ENCODE measurements at places on chromosomes 1 and 21. TPM values are rescaled to one million over a fixed set of nuclear protein-coding genes. Genes with fewer than 3 reads are reported as not detected.

- peaks cover 21% of the 10 kb centered on the region for H3K4me1 ChIP-seq
- no peaks in the 10 kb centered on the region for H3K27me3 ChIP-seq
- no peak overlapping the region for H3K27ac ChIP-seq
- no peak for DNase-seq
These were observed 59.0 kb downstream of the IRF2BP2 start for GRCh38 chr1:234551032-234551378.

DNA sequence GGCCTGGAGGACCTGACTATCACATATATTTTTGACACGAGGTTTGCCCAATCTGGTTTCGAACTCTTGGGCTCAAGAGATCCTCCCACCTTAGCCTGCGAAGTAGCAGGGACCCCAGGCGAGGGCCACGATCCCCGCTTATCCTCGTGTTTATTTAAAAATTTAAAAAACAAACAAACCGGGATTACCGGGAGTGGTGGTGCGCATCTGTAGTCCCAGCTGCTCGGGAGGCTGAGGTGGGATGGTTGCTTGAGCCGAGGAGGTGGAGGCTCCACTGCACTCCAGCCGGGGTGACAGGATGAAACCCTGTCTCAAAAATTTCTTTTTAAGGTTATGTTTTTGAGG, 452 bp upstream of the EXOSC10 start:
- peak overlapping the region; percentile 81 for H3K27ac ChIP-seq
- no peak for DNase-seq
- H3K4me3 ChIP-seq = peak overlapping the region; percentile 77
- no peaks in the 10 kb centered on the region for H3K27me3 ChIP-seq

DNA sequence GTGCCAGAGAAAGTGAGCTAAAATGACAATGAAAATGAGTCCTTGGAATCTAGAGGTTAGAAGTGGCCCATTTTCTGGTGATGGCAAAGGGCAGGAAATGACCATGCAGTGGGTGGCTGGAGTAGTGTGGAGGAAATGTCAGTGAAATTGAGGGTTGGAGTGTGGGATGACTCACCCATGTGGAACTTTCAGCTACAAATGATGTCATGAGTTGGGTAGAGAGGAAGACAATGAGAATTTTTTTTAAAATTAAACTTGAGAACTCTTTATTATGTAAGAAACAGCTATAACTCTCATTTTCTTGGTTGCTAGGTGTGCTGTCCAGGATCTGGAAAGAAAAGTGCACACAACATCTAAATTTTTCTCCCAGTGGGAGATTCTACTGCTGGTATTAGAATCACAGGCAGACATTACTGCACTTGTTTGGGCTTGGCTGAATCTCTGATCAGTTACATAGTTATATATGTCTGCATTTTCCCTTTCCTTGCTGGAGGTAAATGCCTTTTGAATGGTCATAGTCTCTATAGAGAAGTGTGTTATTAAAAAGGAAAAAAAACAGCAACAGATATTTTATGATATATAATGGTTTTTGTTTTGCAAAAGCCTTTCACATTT, 56.8 kb upstream of the GNG12 start:
- H3K27ac ChIP-seq = no peak overlapping the region
- no peaks in the 10 kb centered on the region for H3K36me3 ChIP-seq
- H3K4me1 ChIP-seq = no peaks in the 10 kb centered on the region
- no peaks in the 10 kb centered on the region for H3K27me3 ChIP-seq

DNA sequence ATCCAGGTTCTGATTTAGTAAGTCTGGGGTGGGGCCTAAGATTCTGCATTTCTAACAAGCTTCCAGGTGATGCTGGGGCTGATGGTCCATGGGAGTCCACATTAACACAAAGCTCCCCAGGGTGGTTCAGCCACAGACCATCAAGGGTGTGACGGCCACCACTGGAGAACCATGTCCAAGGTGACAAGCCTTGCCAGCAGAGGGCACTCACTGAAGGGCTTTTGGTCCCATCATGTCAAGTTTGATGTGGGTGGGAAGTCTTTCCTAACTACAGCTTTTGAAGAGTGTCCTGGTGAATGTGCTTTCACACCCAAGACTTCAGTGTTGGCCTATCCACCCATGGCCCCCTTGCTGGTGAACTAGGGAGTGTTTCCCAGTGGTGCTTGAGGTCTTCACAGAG, 67.1 kb downstream of the UBE2T start:
- no peak overlapping the region for H3K4me3 ChIP-seq
- no peaks in the 10 kb centered on the region for H3K36me3 ChIP-seq

- no peak overlapping the region for H3K4me3 ChIP-seq
- no peaks in the 10 kb centered on the region for H3K36me3 ChIP-seq
- H3K27me3 ChIP-seq = no peaks in the 10 kb centered on the region
- peak; percentile 46 for DNase-seq
- H3K27ac ChIP-seq = no peak overlapping the region
- H3K4me1 ChIP-seq = no peaks in the 10 kb centered on the region
These were observed 18.3 kb upstream of the VAMP3 start for GRCh38 chr1:7752512-7753417.

DNA sequence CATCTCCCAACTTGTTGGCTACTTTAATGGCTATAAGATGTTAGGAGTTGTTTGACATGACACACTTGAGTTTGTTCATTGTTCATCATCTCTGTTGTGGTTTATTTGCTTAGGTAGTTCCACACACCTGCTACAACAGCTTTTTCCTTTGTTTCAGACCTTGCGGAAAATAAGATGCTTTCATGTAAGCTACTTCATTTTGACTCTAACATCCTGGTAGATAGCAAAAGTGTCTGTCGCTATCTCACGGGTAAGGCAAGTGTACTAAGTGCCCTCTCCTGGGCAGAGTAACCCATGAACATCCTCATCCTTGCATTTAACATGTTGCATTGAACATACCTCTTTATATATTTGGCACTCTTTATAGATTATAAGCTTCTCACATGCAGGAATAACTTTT, 1.6 kb upstream of the OR10T2 start:
- H3K36me3 ChIP-seq = no peaks in the 10 kb centered on the region
- H3K27ac ChIP-seq = no peak overlapping the region
- DNase-seq = no peak
- no peak overlapping the region for H3K4me3 ChIP-seq

DNA sequence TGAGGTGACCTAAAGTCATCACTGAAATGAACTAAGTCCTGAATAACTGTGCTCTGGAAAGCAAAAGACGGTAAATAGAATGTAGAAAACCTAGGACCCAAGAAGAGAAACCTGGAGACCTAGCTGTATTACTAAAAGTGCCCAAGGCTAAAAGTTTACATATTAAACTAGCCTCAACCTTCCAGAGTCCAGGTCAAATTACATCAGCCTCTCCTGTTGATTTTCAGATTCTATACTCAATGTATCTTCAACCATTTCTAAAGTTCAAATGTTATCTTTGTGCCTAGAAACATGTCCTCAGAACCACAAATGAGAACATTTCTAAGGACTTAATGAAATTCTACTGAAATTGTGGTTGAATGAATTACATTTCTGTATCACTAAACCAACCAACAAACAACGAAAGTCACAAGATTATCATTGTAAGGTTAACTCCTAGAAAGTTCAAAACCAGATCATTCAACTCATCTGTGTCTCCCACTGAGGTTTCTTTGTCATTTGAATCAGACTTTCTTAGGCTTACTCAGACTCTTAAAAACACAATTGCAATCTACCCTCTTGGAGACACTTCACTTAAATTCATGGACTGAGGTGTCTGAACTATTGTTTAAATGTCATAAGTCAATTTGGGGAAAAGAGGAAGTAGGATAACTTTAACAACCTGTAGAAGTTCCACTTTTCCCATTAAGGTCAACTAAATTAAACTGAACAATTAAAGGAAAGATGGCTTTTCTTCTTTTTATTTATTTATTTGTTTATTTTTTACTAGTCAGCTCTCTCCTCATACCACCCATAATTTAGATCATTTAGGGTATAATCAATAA, 207.7 kb downstream of the BARHL2 start:
- H3K36me3 ChIP-seq = no peaks in the 10 kb centered on the region
- no peaks in the 10 kb centered on the region for H3K27me3 ChIP-seq
- no peaks in the 10 kb centered on the region for H3K4me1 ChIP-seq
- no peak overlapping the region for H3K27ac ChIP-seq
- no peak overlapping the region for H3K4me3 ChIP-seq
- DNase-seq = no peak

DNA sequence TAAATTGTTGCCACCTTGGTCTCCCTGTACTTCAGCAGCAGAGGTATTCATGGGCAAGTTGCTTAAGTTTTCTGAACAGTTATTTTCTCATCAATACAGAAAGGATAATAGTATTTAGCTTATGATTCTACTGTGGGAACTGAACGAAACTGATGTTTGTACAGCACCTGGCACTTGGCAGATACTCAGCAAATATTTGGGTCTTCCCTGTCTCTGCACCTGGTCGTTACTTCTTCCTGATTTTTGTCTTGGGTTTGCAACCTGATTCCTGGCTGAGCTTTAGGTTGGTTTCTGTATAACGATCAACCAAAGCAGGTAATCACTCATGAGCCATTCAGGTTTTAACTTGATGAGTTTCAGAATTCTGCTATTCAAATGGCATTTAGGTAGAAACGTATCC, 490.6 kb downstream of the KIF26B start:
- no peak overlapping the region for H3K4me3 ChIP-seq
- H3K27ac ChIP-seq = no peak overlapping the region
- H3K27me3 ChIP-seq = no peaks in the 10 kb centered on the region
- no peaks in the 10 kb centered on the region for H3K36me3 ChIP-seq

DNA sequence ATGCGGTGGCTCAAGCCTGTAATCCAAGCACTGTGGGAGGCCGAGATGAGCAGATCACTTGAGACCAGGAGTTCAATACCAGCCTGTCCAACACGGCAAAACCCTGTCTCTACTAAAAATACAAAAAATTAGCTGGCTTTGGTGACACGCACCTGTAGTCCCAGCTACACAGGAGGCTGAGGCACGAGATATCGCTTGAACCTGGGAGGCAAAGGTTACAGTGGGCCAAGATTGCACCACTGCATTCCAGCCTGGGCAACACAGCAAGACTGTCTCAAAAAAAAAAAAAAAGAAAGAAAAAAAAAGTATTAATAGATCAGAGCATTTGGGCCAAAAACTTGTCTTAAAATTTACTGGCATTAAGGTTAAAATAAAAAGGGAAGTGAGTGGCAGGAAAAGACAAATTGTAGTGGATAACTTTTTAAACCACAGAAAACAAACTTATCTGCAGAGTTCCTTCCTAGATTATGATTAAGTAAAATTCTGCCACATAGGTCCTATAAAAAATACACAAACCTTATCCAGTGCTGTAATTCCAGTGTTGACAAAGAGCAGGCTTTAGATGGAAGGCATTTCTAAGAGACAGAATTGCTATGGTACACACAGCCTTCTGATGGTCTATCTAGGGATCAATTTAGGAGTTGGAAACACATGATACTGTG, 53.3 kb downstream of the EIF4G3 start:
- no peaks in the 10 kb centered on the region for H3K4me1 ChIP-seq
- H3K36me3 ChIP-seq = peaks cover 29% of the 10 kb centered on the region
- H3K27me3 ChIP-seq = no peaks in the 10 kb centered on the region
- no peak for DNase-seq
- H3K27ac ChIP-seq = no peak overlapping the region

DNA sequence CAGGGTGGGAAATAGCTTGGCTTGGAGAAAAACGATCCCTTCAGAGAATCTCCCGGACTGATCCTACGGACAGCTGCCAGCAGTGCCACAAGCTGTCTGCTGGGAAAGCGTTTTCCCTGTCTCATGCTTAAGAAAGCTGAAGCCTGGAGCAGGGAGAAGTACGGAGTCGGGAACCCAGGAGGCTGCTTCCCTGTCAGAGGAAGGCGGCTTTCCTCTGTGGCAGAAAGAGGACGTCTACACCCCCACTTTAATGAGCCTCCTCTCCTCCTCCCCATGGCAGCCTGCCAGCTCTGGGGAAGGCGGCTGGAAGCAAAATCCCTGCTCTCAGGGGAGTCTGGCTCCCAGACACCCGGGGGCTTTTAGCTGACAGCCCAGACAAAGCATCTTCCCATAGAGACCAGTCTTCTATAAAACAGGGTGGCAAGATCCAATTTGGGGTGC, 7.3 kb downstream of the KIF21B start:
- peak; percentile 76 for DNase-seq
- H3K27ac ChIP-seq = no peak overlapping the region

DNA sequence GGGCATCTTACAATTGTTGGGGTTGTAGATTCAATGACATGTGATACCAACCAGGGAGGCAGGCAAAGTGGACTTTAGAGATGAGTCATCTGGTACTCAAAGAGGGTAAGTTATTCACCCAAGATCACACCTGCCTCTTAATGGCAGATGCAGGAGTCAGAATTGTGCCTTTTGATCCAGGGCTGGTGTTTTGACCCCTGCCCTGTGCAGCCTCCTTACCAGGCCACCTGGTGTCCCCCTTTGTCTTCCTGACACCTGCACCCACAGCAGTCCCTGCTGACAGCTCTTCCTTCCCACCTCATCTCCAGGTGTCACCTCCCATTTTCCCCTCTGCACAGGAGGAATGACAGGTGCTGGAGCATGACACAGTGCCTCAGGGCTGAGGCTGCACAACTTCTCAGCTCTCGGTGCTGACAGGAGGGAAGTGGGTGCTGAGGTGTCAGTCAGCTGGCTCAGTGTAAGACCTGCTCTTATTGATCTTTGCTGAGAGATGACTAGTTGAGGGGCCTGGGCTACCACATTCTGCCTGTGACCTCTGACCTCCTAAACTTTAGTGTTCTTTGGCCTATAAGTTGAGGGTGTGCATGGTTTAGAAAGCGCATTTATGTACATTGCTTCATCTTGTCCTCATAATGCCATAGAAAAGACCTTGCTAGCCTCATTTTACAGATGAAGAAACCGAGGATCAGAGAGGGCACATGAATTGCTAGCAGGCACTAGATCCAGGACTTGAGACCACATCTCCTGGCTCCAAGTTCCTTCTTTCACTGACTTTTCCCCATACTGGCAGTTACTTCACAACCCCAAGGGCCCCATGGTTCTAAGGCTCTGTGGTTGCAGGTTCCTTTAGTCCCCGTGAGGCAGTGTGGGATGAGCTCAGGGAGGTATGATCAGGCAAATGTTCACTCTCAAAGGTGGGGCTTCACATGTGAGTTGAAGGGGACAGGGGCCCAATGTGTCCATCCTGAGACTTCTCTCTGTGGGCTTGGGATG, 31.3 kb downstream of the CACNA1E start:
- H3K27me3 ChIP-seq = peaks cover 18% of the 10 kb centered on the region
- no peak overlapping the region for H3K4me3 ChIP-seq
- no peak for DNase-seq
- H3K36me3 ChIP-seq = no peaks in the 10 kb centered on the region
- no peak overlapping the region for H3K27ac ChIP-seq

- no peak overlapping the region for H3K27ac ChIP-seq
- no peaks in the 10 kb centered on the region for H3K27me3 ChIP-seq
- no peaks in the 10 kb centered on the region for H3K36me3 ChIP-seq
- no peak overlapping the region for H3K4me3 ChIP-seq
- DNase-seq = no peak
These were observed 7.9 kb downstream of the S100B start for GRCh38 chr21:46597031-46597430.

ZNF670 gene
- 1.6 TPM for polyA plus RNA-seq

AUNIP gene
- not detected for polyA plus RNA-seq

S100A7 gene
- polyA plus RNA-seq = not detected

NR1I3 gene
- not detected for polyA plus RNA-seq

All from heart left ventricle (tissue), 16 donors.